ENCODE measurements at places on chromosomes 16 and 17.

- no peak for DNase-seq
Measured at GRCh38 chr17:77359236-77359635, 218.5 kb downstream of the SEC14L1 start.

GRCh38 chr17:79943347-79944241 lies 92.1 kb downstream of the TBC1D16 start:
- no peak for DNase-seq

GRCh38 chr16:66935314-66936011 lies at the start of gene CES2:
CES2 (plus strand) TSS chr16:66935516; CDS start chr16:66935636, 120 bp downstream.
- DNase-seq, result no peak

GRCh38 chr17:37280841-37281240 lies 94.9 kb upstream of the C17orf78 start:
- no peak for DNase-seq

- no peak for DNase-seq
Measured at GRCh38 chr16:74051-74746, 1.8 kb upstream of the RHBDF1 start.

DNA sequence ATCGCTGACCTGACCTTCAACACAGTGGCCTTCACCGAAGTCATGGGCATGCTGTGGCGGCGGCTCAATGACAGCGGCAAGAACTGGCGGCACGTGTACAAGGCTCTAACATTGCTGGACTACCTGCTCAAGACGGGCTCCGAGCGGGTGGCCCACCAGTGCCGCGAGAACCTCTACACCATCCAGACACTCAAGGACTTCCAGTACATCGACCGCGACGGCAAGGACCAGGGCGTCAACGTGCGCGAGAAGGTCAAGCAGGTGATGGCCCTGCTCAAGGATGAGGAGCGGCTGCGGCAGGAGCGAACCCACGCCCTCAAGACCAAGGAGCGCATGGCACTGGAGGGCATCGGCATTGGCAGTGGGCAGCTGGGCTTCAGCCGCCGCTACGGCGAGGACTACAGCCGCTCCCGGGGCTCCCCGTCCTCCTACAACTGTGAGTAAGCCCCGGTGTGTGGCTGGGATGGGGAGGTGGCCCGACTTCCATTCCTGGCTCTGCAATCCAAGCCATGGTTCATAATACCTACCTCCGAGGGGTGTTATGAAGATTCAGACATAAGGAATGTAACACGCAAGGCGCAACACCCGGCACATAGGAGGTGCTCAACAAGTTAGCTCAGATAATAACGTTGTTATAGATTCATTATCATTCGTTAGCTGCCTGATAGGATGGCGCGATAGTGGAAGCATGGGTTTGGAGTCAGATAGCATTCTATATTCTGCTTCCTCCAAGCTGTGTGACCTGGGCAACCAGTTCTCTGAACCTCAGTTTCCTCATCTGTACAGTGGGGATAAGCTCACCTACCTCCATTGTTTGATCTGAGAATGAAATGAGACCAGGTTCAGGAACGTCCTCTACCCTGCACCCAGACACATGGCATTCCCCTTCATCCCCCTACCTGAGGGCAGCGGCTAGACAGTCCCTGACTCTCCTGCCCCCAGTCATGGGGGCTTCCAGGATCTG lies 4.4 kb downstream of the EPN3 start:
- DNase-seq, result no peak

GRCh38 chr17:40067710-40068109 lies 4.9 kb downstream of the THRA start:
- no peak for DNase-seq

GRCh38 chr17:5511401-5512225 lies 25.2 kb downstream of the MIS12 start:
- no peak for DNase-seq

GRCh38 chr16:55277536-55277935 lies 46.5 kb upstream of the IRX6 start:
- DNase-seq, result no peak

DNA sequence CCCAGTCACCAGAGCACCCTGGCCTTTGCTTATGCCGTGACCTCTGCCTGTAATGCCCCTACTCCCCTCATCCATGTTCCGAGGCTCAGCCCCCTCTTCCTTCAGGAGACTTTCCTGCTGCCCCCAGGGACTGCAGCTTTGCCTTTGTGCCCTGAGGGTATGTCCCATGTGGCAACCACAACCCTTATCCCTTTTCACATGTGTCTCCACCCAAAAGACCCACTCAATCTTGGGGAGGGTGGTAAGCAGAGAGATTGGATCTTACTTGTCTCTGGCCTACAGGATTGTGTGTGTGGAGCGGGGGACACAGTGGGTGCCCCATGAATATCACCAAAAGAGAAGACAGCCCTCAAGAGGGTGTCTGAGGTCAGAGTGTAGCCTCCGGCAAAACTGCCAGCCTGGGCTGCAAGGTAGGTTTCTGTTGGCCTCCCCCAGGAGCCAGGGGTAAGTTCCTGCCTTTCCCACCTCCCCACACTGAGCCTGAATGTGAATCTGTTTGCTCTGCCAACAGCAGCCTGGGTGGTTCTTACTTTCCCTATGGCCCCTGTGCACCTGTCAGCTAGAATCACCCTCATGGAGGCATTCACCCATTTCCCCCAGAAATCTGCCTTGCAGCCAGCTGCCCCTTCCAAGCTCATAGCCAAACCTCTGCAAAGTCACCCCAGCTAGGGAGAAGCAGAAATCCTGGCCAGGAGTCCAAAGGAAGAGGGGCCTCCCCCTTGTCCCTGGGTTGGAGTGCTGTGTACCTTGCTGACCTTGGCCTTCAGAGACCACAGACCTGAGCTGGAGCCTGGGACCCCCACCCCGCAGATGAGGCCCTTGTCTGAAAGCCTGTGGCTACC lies 11.5 kb upstream of the C17orf113 start:
- DNase-seq, result no peak

DNA sequence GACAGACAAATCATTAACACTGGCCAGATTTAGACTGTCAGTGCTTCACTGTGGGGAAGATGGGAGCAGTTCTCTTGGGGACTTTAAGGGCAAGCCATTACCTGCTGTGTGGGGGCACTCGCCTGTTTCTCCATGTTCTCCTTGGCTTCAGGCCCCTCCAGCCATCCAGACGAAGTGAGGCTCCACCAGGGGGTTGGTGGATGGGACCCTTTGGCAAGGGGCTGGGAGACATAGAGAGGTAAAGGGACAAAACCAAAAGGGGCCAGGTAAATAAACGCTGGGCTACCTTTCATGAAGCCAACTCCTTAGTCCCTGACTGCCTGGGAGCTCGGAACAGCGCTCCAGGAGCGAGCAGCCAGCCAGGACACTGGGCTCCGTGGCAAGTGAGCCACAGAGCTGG lies 14.0 kb downstream of the TBX4 start:
- DNase-seq, result no peak

DNA sequence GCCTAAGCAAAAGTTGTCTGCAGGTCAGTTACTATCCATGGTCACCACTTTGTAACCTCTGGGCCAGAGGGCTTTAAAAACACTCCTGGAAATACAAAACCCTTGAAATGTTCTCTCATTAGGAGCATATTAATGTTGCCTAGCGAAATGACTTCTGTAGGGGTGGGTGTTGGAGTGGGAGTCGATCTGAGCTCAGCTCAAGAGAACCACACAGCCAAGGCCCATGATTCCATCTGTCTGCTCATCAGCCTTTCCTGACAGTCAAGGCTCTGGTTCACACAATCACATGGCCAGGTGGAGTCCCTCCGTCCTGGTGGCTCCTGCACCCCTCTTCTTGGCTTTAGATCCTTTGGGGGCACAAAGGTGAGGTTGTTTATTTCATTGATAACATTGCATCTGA lies 26.7 kb downstream of the RCVRN start:
- peak; percentile 58 for DNase-seq

DNA sequence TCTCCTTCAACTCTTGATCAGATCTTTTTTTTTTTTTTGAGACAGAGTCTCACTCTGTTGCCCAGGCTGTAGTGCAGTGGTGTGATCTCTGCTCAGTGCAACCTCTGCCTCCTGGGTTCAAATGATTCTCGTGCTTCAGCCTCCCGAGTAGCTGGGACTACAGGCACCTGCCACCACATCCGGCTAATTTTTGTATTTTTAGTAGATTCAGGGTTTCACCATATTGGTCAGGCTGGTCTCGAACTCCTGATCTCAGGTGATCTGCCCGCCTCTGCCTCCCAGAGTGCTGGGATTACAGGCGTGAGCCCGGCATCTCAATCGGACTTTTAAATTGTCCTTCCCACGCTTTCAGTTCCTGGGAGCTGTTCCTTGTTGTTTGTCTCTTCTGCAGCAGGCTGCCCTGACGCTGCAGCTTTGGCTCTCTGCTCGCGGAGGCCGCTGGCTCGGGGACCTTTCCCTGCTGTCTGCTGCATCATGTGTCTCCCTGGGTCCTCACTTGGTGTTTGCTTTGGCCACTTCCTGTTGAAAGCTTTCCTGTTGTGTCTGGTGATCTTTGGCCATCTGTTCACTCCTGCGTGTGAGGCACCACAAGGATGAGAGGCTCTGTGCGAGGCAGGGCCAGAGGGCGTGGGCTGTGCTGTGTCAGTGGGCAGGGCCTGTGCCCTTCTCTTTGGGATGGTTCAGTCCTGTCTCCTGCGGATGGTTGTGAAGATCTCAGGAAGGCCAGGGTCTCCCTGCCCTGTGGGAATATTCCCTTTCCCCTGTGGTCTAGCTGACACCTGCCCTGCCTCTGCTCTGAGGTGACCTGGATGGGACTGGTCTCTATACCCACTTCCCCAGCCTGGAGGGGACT lies 18.4 kb upstream of the CAPN15 start:
- peak; percentile 20 for DNase-seq

DNA sequence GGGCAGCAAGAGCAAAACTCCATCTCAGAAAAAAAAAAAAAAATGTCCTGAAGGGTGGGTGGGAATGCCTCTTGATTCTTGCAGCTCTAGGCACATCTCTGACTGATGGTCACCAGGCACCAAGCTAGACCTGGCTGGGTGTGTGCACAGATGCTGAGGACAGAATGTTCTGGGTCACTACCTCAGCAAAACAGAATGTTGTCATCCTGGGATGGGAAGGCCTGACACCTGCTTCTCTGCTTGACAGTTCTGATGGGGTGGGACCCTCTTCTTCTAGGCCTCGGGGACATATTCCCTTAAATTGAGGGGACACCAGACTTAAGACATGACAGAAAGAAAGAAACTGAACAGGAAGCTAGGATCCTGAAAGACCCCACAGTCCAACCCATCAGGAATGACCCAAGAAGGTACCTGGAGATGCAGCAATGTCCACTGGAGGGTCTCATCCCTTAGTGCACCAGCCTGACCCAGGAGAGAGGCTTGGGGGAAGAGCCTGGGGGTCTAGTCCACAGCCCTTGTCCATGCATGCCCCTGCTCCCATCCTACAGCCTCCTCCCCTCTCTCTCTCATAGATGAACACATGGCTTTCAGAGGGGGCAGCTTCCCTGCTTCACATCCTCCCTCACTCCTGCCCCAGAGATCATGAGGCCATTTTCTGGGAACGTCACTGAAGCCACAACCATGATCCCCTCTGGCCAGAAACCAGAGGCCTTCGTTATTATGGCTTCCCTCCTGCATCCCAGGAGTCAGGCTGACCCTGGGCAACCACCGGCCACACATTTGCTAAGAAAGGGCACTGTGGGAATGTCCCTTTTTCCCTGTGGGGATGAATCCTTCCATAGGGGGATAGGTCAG lies 3.8 kb upstream of the STAT5B start:
- DNase-seq, result no peak

DNA sequence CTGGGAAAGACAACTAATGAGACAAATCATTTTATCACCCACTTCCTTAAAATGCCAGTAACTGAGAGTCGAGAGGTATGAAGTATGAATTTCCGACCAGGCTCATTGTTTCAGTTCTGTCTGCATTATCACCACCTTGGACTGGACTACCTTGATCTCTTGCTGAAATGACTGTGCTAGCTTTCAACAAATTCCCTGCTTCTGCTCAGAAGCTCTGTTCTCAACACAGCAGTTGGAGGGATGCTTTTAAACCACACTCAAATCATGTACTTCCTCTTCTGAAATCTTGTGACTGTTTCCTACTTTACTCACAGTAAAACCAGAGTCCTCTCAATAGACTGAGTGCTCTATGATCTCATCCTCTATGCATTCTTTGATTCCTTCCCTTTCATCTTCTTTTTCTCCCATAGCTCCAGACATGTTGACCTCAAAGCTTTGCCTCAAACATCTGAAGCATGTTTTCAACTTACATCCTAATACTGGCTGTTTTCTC lies 195.8 kb downstream of the KCNJ2 start:
- peak; percentile 77 for DNase-seq

DNA sequence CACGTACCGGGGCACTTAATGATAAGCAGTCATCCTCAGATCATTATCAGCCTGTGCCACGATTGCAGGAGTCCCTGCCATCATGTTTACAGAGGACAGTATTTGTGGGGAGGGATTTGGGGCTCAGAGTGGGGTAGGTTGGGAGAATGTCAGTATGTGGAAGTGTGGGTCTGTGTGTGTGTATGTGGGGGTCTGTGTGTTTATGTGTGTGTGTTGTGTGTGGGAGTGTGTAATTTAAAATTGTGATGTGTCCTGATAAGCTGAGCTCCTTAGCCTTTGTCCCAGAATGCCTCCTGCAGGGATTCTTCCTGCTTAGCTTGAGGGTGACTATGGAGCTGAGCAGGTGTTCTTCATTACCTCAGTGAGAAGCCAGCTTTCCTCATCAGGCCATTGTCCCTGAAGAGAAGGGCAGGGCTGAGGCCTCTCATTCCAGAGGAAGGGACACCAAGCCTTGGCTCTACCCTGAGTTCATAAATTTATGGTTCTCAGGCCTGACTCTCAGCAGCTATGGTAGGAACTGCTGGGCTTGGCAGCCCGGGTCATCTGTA lies 13.5 kb upstream of the EFCAB13 start:
- DNase-seq, result no peak

DNA sequence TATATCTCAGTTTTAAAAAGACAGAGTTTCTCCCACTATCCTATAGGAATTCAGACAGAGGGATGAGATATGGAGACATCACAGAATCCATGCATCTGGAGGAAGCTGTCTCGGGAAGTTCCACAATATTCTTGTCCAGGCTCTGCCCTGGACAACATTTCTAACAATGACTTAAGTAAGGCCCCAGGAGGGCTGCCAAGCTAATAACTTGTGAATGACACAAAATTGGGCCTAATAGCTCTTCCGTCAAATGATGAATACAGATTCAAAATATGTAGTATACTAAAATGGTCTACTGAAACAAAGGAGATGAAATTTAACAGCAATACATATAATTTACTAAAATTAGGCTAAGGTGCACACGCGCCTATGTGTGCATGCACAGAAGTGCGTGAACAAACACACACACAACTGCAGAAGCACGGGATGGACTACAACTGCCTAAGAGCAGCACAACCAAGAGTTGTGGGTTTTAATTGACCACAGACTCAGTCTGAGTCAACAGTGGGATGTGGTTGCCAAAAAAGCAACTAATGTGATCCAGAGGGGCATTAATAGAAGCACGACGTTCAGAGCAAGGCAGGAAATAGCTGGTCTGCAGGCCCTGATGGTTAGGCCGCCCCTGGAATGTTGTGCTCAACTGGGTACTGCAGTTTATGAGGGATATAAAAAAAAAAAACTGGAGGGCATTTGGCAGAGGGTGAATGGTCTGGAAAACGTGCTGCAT lies 26.3 kb upstream of the HS3ST2 start:
- DNase-seq, result peak; percentile 34

Data from inflammatory macrophage (primary cell).